ENCODE measurements at places on chromosomes 12 and 14. TPM values are rescaled to one million over a fixed set of nuclear protein-coding genes. Genes with fewer than 3 reads are reported as not detected.

DNA sequence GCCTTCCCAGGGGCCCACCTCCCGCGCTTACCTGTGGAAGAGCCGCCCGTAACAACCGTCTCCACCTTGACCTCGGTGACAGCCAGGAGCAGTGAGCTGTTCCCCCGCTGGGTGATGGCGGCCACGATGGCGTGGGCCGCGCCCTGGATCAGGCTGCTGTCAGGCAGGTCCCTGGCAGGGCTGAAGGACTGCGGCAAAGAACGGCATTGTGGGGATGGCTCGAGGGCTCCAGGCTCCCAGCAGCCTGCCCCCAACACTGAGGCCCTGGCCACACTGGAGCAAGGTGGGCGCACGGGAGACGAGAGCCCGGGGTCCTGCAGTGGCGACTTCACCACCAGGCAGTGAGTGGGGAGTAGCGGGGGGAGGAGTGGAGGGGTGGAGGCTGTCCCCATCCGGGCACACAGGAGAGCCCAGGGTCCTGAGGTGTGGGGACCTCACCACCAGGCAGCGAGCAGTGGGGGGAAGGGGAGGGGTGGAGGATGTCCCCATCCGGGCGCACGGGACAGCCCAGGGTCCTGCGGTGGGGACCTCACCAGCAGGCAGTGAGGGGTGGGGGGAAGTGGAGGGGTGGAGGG is 25.0 kb downstream of the JAG2 start:
- DNase-seq: peak; percentile 24
- H3K27ac ChIP-seq: no peak overlapping the region

DNA sequence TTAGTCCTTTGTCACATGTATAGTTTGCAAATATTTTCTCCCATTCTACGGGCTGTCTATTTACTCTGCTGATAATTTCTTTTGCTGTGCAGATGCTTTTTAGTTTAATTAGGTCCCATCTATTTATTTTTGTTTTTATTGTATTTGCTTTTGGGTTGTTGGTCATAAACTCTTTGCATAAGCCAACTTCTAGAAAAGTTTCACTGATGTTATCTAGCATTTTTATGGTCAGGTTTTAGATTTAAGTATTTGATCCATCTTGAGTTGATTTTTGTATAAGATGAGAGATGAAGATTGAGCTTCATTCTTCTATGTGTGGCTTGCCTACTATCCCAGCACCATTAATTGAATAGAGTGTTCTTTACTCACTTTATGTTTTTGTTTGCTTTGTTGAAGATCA is 1008.4 kb upstream of the ATXN7L3B start:
- no peak overlapping the region for H3K4me3 ChIP-seq
- H3K27me3 ChIP-seq: no peaks in the 10 kb centered on the region
- H3K36me3 ChIP-seq: no peaks in the 10 kb centered on the region
- H3K4me1 ChIP-seq: no peaks in the 10 kb centered on the region
- DNase-seq: no peak

DNA sequence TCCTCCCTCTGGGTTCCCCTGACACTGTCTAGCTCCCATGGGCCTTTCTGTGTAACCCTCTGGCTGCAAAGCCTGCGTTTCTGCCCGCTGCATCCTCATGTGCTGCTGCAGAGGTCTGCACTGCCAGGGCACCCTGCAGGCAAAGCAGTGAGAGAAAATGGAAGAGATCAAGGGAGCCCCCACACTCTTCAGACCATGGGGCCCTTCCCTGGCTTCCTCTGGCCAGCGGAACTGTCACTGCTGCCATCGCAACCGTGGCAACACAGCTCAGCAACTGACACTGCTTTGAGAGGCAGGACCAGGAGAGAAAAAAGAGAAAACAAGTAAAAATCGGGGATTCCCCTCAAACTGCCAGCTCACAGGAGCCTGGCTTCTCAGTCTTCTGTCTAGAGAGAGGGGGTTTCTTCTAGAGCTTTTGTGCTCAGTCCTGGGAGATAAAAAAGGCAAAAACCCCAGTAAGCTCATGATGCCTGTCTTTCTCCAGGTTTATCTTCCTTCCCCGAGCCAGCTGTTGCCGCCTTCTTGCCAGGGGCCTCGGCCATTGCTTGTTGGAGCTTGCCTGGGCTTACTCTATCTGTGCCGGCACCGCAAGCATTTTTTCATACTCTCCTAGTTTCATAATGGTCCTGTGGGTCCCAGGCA is 38.9 kb downstream of the C14orf132 start:
- peaks cover 20% of the 10 kb centered on the region for H3K36me3 ChIP-seq
- H3K4me3 ChIP-seq: no peak overlapping the region
- H3K27ac ChIP-seq: no peak overlapping the region
- DNase-seq: no peak
- H3K4me1 ChIP-seq: no peaks in the 10 kb centered on the region

GRCh38 chr12:99453836-99454538 is 193.6 kb upstream of the GARIN6 start:
- H3K4me1 ChIP-seq: no peaks in the 10 kb centered on the region
- no peaks in the 10 kb centered on the region for H3K36me3 ChIP-seq
- no peaks in the 10 kb centered on the region for H3K27me3 ChIP-seq
- no peak overlapping the region for H3K4me3 ChIP-seq
- no peak for DNase-seq

DNA sequence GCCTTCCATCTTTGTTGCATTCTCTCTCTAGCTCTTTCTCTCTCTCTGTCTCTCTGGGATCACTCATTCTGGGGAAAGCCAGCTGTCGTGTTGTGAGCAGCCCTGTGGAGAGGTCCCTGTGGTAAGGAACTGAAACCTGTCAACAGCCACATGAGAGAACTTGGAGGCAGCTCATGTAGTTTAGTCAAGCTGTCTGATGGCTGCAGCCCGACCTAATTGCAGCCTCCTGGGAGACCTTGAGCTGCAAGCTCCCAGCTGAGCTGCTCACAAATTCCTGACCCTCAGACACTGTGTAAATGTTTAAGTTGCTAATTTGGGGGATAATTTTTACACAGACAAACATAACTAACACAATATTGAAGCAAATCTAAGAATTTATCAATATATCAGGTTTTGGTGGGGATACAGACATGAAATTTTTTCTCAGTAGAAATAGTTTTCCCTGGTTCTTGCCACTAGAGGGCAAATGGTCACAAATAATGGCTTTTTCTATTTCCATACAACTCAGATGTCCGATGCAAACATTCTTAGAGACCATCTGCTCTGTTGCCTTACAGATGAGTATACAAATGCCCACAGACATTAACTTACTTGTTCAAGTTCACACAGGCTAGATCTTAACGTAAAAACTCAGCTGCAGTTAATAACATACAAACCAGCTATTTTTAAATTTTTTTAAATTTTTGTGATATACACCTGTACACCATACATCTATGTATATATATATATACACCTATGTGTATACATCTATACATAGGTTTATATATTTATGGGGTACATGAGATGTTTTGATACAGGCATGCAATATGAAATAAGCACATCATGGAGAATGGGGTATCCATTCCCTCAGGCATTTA is 15.5 kb upstream of the KRR1 start:
- H3K4me3 ChIP-seq: no peak overlapping the region
- H3K27ac ChIP-seq: no peak overlapping the region
- H3K27me3 ChIP-seq: no peaks in the 10 kb centered on the region
- peak; percentile 45 for DNase-seq
- no peaks in the 10 kb centered on the region for H3K4me1 ChIP-seq

Gene CLEC14A
- total RNA-seq: not detected

Gene GPR162
- 4.6 TPM for total RNA-seq
